Activated CD4-positive, CD25-positive, alpha-beta regulatory T cell (primary cell): ENCODE measurements at places on chromosomes 4 and X.
A peak's percentile ranks its signal among the peaks of the same experiment; 100 is the strongest.

DNA sequence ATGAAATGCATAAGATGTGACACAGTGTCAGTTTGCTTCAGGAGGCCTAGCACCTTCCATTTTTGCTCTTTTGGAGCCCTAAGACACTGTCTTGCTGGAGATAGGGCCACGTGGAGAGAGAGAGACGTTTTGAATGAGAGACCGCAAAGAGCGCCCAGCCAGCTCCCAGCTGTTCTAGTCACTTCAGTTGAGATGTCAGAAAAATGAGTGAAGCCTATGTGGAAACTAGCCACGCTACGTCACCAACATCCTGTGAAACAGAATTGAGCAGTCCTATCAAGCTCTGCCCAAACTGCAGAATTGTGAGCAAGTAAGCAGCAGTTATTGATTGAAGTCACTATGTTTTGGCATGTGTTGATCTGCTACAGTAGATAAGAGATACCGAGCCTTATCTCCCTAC is 13.1 kb downstream of the GPR82 start:
- no peak for DNase-seq

- DNase-seq, result no peak
These were observed 25.2 kb upstream of the ZFX start for GRCh38 chrX:24124244-24124799.

GRCh38 chr4:152996672-152997071 is 60.5 kb downstream of the FHDC1 start:
- no peak for DNase-seq

DNA sequence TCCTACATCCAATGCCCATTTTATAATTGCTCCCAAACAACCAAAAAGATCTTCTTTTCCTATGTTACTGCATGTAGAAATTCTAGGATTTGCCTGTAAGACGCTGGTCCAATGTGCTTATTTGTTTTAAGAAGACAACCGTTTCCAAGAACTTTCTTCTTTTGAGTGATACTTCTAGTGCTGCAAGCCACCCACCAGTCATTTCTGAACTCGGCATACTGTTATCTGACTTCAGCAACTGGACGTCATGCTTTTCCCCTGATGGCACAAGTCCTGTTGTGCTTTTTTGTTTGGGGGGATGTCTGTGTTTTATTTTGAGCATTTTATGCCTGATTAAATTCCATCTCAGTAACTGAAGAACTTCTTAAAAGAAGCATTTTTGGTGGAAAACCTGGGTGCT is 16.0 kb upstream of the RAP1GDS1 start:
- no peak for DNase-seq

DNA sequence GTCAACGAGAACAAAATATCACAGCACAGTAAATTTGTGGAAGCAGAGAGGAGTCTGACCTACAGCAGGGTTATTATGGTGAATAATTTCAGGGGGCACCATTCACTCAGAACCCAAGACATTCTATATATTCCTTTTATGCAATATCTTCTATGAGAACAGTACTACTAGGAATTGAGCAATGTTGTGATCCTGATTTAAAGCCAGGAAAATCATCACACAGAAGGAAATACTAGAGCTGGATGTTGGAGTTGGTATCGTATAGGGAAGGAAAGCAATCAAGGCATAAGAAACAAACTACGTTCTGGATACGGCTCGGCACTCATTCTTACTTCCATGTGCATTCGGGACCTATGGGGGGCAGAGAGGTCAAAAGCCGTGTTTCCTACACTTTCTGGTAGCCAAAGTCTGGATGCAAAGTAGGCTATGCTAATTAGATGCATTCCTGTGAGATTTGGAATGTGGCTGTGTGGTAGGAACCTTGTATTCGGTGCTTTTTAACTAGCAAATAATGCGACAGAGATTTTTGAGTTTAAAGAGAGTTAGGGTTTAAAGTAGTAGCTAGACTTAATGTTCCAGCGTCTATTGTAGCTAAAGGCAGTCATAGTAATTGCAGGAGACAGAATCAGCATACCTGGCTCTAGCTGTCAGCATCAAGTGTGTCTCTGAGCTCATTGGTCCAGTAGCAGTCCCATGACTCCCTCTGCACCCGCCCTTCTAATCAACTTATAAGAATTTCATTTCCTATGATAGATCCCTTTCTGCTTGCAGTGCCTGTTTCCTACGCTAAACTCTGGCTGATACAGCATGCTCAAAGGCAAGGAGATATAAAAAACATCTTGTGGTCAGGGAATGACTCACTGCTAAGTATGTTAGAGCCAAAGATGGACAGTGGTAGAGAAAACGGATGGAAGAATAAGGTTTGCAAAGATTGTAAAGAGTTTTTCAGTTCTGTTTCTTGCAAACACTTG is 43.3 kb upstream of the PDGFC start:
- DNase-seq, result no peak

DNA sequence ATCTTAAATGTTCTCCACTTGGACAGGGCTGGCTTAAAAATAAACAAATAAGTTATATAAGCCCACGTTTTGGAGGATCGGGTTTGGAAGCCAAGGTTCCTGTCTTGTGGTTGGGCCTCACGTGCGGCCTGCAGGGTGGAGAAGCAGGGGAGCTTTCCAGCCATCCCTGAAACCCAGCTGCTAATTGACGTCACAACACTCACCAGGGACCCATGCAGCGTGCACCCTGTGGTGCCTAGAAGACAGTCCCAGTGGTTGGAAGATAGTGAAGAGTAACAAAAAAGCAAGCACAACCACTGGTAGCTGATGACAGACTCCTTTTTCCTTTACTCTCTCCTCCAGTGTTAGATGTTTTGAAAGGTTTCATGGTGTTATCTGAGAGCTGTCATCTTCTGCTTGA is 142.0 kb upstream of the RBPJ start:
- DNase-seq, result no peak

DNA sequence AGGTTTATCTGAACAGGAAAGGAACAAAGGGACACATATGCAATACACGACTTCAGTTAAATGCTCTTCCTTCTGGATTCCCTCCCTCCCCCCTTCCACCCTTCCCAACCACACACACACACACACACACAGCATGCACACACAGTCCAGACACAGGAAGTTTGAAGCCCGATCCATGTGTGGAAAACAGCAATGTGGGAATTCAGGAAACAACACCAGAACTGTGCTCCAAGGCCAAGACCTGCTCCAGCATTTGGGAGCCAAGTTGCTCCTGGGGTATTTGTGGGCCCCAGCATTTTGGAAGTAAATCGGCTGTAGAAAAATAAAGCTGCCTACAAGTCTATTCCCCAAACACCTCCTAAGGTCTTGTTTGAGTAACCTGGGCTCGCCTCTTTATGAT is 5.6 kb upstream of the AMOT start:
- DNase-seq, result no peak

DNA sequence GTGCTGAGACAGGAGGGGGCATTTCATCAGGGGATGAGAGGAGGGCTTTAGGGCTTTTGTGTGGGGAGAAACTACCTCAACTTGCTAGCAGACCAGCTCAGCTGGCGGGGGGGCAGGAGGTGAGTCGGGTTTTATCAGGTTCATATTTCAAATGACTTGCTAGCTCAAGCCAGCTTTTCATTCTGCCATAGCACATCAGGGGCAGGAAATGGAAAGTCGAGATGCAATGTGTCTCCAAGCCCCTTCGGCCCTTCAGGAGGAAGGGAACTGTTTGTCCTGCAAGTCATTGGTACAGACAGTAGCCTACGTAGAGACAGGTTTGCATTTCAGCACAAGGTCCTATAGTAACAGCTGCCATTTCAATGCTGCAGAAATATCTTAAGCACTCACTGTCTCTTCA is 194.1 kb downstream of the PTTG2 start:
- DNase-seq, result no peak

DNA sequence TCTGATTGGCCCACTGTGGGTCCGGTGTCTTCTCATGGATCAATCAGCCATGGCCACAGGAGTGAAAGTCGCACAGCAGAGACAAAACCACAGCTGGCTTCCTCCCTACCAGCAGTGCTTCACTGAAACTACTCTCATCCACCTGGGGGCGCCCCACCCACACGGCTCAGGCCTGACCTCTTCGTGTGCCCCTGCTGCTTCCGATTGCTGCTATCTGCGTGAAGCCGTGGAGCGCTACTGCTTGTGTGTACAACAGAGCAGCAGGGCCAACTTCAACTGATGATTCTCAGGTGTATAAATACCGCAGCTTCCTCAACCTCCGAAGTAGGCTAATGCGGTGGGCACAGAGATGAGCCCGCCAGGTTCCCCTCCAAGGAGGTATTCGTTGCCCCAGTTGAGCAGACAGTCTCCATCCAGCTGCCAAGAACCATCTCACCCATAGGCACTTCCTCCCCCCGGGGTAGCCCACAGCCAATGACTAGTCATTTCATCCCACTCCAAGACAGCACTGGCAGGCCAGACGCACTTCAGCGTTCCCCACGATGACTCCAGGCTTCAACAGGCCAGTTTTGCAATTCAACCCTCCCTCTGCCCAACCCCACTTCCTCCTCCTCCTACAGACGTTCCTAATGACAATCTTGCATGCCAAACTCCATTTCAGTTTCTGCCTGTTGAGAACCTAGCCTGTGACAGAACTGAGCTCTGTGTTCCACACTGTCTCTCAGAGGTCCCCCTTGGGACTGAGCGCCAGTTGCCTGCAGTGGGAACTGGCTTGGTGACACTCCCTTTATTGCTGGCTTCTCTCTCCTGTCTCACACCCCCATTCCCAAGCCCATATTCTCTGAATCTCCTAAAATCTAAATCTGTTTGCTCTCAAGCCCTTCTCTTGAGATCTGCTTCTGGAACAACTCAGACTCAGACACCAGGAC is 41.3 kb upstream of the ATP6AP2 start:
- peak; percentile 18 for DNase-seq

GRCh38 chr4:110236324-110236723 is 37.9 kb upstream of the ELOVL6 start:
- DNase-seq, result no peak

- no peak for DNase-seq
These were observed 8.6 kb upstream of the GPRIN3 start for GRCh38 chr4:89316211-89316610.

- DNase-seq, result no peak
These were observed 89.4 kb downstream of the AMMECR1 start for GRCh38 chrX:110228453-110228852.

DNA sequence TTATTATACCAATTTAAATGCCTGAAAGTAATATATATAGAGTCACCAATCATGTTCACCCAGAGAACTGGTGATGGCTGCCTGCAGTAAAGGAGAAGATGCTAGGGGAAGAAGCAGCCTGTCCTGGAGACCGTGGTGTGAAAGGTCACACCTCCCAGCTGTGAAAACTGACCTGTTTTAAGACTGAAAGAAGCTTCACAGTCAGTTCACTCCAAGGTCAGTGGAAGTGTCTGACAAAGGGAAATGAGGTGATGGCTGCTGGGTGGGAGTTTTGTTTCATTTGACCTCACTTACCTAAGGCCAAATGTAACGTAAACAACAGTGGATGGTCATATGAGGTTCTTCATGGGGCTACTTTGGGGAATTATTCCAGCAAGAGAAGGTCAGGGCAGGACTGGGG is 352.1 kb upstream of the GATB start:
- DNase-seq, result no peak

GRCh38 chrX:13258052-13258444 is 61.8 kb downstream of the ATXN3L start:
- DNase-seq, result no peak

GRCh38 chr4:157217708-157218107 is 2.8 kb upstream of the GRIA2 start:
- DNase-seq, result no peak
